Erythroblast (primary cell): ENCODE measurements at places on chromosomes 11 and 22.

- DNase-seq, result no peak
These were observed 186.1 kb downstream of the DSCAML1 start for GRCh38 chr11:117610901-117611300.

GRCh38 chr11:69160296-69161116 lies 4.8 kb downstream of the SMIM38 start:
- peak; percentile 77 for DNase-seq

DNA sequence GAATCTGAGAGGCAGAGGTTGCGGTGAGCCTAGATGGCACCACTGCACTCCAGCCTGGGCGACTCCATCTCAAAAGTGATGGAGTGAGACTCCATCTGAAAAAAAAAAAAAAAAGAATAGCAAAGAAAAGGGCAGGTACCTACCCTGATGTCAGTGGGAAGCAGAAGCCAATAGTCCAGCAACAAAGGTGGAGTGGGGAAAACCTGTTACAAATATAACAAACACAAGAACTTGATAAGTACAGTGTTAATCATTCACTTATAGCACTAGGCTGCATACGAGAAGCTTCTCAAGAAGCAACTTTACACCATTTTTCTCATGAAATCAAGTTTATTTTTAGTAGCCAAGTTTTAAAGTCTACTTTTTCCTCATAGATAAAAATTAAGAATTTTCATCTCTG lies 62.5 kb upstream of the YWHAH start:
- DNase-seq, result no peak

- no peak for DNase-seq
These were observed 886 bp downstream of the PITPNM1 start for GRCh38 chr11:67504005-67504949.

DNA sequence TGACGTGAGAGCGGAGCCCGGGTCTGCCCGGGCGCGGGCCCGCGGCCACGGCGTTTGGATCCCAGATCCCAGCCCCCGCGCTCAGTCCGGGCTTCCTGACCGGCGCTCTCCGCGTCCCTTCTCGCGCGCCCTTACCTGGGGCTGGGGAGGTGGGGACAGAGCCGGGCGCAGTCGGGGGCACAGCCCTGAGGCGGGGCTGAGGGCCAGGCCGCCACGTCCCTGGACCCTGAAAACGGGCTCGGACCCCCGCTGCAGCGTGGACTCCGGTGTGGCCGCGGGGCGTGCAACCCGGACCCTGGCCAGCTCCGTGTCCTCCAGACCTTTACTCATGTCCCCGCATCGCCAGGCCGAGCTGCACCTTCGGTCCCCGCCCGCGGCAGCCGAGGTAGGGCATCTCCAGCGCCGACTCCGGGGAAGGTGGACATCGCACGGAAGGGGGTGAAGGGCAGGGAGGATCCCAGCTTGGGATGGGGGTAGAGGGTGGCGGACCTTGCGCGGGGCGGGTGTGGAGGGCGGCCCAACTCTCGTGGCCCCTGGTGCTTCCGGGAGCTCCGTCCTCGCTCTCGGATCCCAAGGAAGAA lies 9.9 kb upstream of the AIFM3 start:
- peak; percentile 49 for DNase-seq

DNA sequence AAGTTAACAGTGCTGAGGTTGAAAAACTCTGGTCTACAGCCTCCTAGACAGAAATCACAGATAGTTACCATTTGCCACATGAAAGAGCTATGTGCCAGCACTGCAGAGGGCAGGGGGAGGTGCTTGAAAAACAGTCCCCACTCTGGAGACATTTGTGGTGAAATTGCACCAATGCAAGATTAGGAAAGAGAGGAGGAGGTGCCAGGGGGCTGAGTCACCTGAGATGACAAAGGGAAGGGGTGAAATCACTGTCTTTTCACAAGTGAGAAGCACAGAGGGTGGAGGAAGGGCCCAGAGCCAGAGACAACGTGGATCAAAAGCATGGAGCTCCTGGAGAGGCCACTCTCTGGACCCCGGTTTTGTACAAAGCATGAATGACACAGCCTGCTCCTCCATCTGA lies 196.3 kb downstream of the BUD13 start:
- DNase-seq, result no peak

- DNase-seq, result peak; percentile 17
These were observed 4.4 kb downstream of the ALX4 start for GRCh38 chr11:44305470-44306051.

DNA sequence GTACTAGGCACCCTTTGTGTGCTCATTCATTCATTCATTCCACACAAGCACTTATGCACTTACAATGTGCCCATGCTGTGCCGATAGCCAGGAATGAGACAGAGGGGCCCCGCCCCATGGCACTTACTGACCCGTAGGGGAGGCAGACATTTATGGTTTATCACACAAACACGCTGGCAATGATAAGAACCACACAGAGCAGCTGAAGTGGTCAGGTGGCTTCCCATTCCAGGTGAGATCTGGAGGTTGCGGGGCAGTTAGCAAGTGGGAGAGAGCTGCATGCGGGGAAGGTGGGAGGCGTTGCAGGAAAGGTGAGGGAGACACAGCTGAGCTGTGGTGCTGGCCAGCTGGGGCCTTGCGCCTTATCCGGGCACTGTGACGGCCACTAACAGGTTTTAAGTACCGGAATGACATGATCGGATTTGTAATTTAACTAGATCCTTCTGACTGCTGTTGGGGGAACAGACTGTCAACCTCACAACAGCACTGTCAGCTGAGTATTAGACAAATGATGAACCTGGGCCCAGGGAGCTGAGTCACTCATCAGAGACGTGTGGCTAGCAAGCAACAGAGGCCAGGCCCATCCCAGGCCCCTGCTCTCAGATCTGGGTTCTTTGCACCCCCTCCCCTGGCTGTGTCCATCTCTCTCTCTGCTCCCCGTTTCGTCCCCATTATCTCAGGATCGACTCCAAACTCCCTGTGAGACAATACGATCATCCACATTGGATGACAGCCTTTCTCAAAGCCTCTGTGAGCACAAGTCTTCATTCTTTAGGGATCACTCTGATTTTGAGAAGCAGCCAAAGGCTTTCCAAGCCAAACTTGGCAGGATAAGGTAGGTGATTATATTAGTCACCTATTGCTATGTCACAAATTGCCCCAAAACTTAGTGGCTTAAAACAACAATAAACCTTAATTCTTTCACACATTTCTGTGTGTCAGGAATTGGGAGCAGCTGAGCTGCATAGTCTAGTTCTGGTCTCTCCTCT lies 28.4 kb downstream of the RASD2 start:
- no peak for DNase-seq

GRCh38 chr11:36195496-36196354 lies 93.5 kb downstream of the COMMD9 start:
- DNase-seq, result no peak

- DNase-seq, result no peak
These were observed 1.9 kb upstream of the P2RY6 start for GRCh38 chr11:73270016-73270854.

DNA sequence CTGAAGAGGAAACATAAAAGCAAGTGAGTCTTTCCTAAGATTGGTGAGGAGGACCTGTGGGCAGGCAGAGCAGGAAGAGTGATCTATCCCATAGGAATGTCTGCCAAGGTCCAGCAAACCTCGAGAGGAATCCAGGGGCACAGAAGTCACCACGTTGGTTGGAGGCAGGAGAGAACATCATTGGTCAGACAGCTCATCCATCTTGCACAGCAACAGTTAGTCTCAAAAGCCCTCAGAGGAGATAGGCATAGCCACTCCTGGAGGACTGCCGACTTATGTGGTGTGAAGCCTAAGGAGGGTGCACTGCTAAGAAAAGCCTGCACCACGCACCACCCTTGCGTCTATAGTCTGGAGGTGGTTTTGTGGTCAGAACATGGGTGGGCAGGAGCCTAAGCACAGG lies 109.1 kb downstream of the RASSF10 start:
- DNase-seq, result no peak

DNA sequence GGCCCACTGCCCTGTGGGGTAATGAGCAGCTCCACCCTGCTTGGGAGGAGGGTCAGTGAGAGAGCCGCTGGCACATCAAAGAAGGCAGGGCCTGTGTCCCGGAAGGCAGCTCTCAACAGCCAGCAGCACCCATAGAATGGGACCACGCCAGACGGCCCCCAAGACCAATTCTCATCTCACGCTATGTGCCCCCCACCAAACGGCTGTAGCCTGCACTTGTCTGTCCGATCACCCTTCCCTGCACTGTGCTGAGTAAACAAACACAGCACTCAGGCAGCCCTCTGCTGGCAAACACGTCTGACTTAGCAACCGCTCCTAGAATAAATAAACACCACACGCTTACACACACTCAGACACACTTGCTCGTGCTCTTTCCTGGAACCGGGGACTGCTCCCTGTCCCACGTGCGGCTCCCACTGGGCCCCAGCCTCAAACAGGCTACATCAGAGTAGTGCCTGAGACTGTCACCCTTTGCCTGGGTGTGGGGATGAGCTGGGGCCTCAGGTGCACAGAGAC lies 53.2 kb upstream of the CDON start:
- no peak for DNase-seq

- DNase-seq, result peak; percentile 13
These were observed 117.4 kb upstream of the PARVA start for GRCh38 chr11:12259956-12260355.

DNA sequence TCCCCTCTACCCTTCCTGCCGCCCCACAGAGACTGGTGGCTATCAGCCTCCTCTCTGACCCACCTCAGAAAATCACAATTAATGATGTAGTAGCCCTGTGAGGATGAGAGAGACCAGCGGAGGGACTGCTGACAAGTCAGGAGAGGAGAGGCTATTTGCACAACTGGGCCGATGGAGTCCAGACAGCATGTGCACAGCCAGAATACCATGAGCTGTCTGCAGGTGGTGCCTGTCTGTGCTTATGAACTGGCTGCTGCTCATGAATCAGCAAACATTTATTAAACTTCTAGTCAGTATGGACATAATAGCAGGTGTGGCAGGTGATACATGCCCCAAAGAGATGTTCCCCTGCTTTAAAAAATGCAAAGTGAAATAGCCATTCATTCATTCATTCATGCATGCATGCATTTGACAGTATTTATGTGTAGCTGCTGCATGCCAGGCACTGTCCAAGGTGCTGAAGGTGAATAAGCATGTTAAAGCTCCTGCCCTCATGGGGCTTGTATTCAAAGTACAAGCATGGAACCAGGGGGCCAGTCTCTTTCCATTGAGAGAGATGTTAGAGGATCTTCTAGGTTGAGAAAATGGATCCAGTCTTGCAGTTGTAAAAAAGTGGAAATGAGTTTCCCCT lies 141.3 kb downstream of the GRIK4 start:
- peak; percentile 28 for DNase-seq

DNA sequence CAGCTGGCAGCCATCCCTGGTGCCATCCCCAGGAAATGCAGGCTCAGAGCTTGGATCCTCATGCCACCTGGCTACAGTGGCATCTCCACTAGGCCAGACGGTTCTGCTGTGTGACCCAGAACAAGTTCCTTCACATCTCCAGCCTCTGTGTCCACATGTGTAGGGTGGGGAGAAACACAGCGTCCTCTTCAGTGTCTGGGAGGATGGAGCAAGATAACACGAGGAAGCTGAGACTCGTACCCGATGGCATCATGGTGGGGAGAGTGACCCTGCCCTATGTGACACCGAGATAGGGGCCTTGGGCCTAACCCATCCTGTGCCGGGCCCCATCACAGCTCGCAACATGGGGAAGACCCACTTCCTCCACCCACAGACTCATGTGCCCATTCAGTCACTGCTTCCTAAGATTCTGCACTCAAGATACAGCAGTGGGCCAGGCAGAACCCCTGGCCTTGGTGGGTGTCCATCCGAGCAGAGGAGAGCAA lies 78.5 kb downstream of the MORC2 start:
- DNase-seq, result no peak

GRCh38 chr11:120178561-120179056 lies 32.2 kb upstream of the OAF start:
- DNase-seq, result no peak

DNA sequence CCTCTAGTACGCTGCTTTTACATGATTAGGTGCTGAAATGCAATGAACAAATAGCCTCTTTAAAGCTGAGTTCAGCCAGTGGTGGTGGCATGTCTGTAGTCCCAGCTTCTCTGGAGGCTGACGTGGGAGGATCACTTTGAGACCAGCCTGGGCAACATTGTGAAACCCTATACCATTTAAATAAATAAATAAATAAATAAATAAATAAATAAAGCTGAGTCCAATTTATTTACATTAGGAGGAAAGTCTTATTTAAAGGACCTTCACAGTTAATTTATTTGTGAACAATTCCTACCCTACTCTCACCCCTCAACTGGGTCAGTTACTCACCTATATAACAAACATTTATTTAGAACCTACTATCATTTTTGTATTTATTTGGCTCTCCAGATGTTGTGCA lies 4.8 kb upstream of the CHRDL2 start:
- DNase-seq, result no peak

GRCh38 chr22:28604966-28605761 lies 74.5 kb downstream of the TTC28 start:
- DNase-seq, result no peak

DNA sequence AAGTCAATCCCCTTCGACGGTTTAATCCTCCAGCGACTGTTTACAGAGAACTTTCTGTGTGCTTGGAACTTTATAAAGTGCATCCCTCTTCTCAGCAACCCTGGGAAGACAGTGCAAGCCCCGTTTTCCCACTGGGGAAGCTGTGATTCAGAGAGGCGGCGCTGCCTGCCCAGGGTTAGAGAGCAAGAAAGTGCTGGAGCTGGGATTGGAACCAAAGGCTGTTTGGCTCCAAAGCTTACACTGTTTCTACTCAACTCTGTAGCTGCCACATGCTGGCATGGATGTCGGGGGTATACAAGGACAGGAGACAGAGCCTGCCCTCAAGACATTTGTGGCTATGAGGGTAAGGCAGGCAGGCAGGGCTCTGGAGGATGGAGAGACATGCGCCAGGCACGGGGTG lies 13.0 kb downstream of the FBLN1 start:
- no peak for DNase-seq

DNA sequence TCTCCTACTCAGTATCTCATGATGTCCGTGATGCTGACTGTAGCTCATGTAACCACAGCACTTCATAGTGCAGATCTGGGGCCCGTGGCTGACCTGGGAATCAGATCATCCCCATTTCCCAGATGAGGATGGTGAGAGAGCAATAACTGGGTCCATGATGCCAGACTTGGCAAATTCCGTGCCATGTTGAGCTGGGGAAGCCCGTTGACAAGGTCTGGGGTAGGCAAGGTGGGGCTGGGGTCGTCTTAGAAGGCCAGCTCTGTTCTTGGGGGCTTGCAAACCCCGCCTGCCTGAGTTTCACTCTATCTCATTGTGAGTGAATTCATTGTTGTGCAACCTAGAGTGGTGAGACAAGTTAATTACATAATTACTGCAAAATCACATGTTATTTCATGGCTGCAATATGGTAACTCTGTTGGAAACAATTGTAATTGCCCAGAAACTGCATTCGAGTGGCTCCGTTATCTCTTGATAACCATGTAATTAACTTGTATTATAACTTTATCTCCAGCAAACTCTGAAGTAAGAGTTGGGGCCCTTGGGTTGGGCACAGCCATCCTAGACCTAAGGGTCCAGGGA lies 41.7 kb downstream of the LMO1 start:
- DNase-seq, result no peak

GRCh38 chr11:26806219-26806618 lies 84.4 kb upstream of the SLC5A12 start:
- DNase-seq, result no peak

DNA sequence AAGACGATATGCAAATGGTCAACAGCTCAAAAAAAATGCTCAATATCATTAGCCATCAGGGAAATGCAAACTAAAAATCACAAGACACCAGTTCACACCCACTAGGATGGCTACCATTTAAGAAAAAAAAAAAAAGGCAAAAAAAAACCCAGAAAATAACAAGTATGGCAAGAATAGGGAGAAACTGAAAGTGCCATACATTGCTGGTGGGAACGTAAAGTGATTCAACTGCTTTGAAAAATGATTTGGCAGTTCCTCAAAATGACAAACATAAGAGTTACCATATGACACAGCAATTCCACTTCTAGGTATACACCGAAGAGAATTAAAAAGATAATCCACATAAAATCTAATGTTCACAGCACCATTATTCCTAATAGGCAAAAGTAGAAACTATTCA lies 47.5 kb downstream of the PICALM start:
- peak; percentile 71 for DNase-seq
